ENCODE measurements at places on chromosomes 5 and 9. TPM values are rescaled to one million over a fixed set of nuclear protein-coding genes. Genes with fewer than 3 reads are reported as not detected.

Gene UGT3A2
- total RNA-seq = not detected

Gene PCDHB2
- total RNA-seq = 3.3 TPM

Gene BTNL8
- not detected for total RNA-seq

Gene AJM1
- 3.5 TPM for total RNA-seq

Gene OLFML2A
- 25.3 TPM for total RNA-seq

Gene FGF18
- total RNA-seq = 0.44 TPM

Gene CCDC69
- total RNA-seq = 2.4 TPM

Gene AFAP1L1
- 5.2 TPM for total RNA-seq

Gene CTSL
- total RNA-seq = 931 TPM

Gene LCN12
- 1.9 TPM for total RNA-seq

Gene C9orf153
- not detected for total RNA-seq
